Activated CD4-positive, alpha-beta T cell treated with anti-CD3 and anti-CD28 coated beads, Interleukin-2, amount 50 U/mL, for 24 hours (primary cell): ENCODE measurements at places on chromosomes 4 and X.

DNA sequence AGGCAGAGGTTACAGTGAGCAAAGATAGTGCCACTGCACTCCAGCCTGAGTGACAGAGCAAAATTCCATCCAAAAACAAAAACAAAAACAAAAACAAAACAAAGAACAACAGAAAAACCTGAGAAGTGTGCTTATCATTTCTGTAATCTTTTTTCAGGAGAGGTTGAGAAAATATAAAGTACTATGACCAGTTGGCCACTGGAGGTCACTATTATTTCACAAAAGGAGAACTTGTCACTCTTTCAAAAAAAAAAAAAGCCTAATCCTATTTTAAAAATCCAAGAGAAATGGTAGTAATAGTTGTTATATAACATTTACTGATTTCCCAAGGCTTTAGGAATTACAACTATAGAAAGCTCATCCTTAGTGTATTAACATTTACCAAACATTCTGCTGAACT lies 24.9 kb upstream of the RNF150 start:
- DNase-seq = no peak

DNA sequence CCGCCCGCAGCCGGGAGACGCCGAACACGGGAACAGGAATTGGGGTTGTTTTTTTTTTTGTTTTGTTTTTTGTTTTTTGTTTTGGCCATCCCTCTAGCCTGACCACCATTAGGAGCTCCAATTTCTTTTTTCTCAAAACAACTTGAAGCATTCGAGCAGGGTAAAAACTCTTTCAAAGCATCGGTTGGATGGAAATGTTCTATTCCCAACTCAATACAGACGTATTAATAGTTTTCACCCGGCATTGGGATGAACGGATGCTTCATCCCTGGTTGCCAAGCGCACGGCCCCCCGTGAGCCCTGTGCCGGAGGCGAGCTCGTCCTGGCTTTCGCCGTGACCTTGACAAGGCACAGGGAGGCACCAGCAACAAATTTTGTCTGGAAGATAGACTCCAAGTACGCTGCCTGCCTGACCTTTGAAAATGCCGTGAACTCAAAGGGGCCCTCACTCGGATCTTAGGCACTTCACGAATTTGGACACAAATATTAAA lies 352 bp upstream of the MAP3K15 start:
- DNase-seq = no peak

DNA sequence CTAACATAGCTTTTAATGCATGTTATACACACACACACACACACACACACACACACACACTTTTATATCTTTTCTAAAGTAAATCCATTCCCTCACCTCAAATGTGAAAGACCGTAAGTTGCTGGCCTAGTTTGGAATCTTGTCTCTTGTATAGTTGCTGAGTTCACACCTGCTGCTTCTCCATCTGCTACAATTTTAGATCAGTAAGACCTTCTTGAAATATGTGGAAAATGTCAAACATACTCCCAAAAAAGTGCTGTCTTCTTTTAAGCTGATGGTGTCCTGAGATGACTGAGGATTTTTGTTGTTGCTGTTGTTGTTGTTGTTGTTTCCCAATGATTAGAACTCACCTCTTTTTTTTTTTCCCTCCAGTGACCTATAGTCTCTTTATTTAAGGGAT lies 121.3 kb downstream of the SNCA start:
- DNase-seq = no peak

GRCh38 chr4:52822583-52822971 lies 39.5 kb upstream of the RASL11B start:
- DNase-seq = no peak

GRCh38 chr4:84219656-84220055 lies 279.4 kb downstream of the NKX6-1 start:
- no peak for DNase-seq

GRCh38 chrX:117641913-117642656 lies 474.5 kb downstream of the KLHL13 start:
- no peak for DNase-seq

GRCh38 chr4:137922721-137923120 lies 319.4 kb downstream of the SLC7A11 start:
- DNase-seq = no peak

DNA sequence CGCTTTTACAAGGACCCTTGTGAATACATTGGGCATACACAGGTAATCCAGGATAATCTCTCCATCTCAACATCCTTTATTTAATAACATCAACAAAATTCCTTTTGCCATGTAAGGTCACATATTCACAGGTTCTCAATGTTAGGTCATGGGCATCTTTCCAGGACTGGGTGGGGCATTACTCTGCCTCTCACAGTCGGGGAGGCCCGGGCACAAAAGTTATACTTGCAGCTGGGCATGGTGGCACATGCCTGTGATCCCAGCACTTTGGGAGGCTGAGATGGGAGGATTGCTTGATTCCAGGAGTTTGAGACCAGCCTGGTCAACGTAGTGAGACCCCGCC lies 93.7 kb upstream of the AP1S2 start:
- DNase-seq = no peak

- no peak for DNase-seq
Observed at GRCh38 chr4:28799696-28800095, 1920.5 kb upstream of the PCDH7 start.

DNA sequence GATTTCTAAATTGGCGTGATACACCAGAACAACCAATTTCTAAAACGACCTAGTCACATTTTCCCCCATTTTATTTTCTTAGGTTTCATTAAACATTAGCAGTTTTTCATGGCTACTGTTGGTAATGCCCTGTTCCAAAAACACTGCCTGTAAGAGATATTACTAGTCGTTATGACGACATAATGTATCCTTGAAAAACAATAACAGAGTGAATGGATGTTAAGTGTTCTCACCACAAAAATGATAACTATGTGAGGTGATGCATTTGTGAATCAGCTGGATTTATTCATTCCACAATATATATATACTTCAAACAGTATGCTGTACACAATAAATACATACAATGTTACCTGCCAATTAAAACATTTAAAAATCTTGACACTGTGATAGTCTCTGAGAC lies 1147.6 kb upstream of the PCDH10 start:
- no peak for DNase-seq

DNA sequence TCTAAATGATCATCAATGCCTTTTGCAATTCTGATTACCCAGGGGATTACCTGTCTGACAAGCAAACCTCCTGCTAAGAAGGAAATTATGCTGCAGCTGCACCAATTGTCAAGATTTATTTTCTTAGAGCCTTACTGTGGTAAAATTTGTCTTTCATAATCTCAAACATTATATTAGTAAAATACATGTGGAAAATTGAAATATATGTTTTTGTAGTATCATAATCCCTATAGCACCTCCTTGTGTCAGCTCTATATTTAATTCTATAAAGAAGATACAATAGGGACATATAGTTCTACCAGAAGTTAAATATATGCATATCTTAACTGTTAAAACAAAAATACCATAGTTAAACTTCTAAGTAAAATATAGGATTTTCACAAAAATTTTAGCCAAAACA lies 655.6 kb upstream of the PCDH10 start:
- DNase-seq = no peak

DNA sequence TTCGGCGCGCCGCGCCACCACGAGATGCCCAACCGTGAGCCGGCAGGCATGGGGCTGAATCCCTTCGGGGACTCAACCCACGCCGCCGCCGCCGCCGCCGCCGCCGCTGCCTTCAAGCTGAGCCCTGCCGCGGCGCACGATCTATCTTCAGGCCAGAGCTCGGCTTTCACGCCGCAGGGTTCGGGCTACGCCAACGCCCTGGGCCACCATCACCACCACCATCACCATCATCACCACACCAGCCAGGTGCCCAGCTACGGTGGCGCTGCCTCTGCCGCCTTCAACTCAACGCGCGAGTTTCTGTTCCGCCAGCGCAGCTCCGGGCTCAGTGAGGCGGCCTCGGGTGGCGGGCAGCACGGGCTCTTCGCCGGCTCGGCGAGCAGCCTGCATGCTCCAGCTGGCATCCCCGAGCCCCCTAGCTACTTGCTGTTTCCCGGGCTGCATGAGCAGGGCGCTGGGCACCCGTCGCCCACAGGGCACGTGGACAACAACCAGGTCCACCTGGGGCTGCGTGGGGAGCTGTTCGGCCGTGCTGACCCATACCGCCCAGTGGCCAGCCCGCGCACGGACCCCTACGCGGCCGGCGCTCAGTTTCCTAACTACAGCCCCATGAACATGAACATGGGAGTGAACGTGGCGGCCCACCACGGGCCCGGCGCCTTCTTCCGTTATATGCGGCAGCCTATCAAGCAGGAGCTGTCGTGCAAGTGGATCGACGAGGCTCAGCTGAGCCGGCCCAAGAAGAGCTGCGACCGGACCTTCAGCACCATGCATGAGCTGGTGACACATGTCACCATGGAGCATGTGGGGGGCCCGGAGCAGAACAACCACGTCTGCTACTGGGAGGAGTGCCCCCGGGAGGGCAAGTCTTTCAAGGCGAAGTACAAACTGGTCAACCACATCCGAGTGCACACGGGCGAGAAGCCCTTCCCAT lies 1.1 kb downstream of the ZIC3 start:
- no peak for DNase-seq

DNA sequence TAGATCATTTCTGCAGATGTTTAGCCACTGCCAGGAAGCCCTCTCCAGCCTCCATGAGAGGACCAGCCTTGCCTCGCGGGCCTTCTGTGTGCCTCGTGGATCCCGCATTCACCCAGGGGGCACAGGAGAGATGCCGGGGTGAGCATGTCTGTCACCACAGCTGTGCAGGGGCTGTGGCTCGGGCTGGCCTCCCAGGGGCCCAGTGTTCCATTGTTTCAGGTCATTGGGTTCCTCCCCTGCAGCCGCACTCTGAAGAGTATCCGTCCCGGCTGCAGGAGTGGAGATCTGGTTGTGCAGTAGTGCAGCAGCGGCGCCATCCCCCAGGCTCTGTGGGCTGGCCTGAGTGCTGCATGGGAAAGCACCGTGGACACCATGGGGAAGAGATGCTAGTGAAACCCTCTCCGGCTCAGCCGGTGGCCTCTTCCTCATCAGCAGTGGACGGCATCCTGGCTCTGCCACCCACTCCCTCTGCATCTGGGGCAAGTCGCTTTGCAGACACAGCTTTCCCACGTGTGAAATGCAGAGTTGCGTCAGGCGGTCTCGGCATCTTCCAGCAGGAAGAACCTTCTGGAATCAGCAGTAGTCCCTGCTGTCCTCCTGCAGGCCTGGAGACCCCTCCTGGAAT lies 29.1 kb downstream of the TBC1D14 start:
- DNase-seq = no peak

- DNase-seq = no peak
Observed at GRCh38 chr4:165953181-165953580, 80.1 kb downstream of the TLL1 start.

DNA sequence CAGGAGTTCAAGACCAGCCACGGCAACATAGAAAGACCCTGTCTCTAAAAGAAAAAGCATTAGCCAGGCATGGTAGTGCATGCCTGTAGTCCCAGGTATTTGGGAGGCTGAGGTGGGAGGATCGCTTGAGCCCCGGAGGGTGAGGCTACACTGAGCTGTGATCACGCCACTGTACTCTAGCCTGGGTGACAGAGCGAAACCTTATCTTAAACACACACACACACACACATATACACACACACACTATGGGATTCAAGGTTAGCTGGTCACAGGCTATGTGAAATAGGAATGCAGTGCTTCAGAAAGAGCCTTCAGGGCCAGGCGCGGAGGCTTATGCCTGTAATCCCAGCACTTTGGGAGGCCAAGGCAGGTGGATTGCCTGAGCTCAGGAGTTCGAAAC lies 23.5 kb downstream of the NLGN3 start:
- DNase-seq = no peak

DNA sequence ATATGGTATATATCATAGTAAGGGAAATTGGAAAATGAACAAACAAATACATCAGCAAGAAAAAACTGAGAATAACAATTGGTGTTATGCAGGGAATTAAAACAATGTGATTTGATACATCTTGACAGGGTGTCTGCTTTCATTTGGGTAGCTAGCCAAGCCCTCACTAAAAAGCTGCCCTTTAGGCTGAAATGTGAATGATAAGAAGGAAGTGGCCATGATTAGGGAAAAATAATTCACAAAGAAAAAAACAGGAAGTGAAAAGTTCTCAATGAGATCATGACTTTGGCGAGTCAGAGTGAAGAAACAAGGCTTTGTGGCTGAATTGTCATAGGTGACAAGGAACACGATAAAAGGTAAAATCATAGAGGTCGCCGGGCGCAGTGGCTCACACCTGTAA lies 675.8 kb upstream of the SLIT2 start:
- no peak for DNase-seq

DNA sequence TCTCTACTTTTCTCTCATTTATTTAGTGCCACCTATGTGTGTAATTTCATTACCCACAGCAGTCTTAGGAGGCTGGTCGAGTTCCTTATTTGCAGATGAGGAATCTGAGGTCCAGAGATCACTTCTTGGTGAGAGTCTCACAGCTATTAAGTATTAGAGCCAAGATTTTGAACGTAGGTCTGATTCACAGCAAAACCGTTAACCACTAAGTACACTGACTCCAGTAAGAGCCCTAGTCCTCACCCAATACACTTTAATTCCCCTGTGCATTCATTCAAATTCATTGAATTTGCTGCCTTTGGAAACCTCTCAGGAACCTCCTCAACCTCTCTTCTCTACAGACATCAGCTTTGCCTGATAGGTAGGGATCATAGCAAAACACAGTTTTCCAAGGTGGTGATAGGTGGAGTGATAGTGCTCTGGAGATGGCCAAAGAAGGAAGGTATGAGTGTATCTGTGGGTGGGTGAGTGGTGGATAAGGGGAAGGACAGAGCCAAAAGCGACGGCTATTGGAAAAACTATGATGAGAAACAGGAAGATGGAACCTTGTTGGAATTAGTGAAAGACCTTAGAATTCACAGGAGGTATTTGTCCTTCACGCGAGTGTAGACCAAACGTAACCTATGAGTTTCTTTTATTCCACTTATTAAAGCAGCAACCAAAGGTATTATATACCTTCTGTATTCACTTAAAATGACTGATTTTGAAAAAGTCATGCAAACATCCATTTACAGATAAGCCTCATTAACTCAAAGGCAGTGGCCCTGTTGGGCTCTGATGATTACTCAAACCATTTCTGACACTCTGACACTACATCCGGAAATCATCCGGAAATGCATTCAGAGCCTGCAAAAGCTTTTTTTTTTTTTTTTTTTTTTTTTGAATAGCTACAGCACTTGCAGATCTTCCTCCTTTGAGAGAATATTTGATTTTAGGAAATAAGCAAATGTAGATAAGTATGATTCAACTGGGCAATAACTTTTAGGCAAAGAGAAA lies 6.3 kb downstream of the FMR1 start:
- DNase-seq = peak; percentile 13

GRCh38 chr4:159543831-159544230 lies 441.0 kb downstream of the RAPGEF2 start:
- no peak for DNase-seq

DNA sequence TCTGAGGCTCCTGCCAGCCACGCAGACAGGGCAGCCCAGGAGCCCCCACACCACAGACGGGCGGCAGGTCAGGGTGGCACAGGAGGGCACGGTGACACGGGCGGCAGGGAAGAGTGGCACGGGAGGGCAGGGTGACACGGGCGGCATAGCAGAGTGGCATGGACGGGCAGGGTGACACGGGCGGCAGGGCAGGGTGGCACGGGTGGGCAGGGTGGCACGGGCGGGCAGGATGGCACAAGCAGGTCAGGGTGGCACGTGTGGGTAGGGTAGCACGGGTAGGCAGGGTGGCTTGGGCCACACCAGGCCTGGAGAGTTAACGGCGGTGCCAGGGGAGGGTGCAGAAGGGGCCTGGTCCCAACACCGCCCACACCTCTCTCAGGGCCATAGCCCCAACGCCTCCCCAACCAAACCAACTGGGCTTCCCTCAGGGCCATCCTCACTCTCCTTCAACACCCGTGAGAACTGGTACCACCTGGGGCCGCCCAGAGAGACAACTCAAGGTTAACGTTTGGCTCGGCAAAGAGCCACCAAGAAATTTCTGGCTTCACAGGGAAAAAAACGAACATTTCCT lies 3.4 kb downstream of the CTBP1 start:
- no peak for DNase-seq
